GM23248 (cell line): ENCODE measurements at places on chromosomes 3 and 15.

DNA sequence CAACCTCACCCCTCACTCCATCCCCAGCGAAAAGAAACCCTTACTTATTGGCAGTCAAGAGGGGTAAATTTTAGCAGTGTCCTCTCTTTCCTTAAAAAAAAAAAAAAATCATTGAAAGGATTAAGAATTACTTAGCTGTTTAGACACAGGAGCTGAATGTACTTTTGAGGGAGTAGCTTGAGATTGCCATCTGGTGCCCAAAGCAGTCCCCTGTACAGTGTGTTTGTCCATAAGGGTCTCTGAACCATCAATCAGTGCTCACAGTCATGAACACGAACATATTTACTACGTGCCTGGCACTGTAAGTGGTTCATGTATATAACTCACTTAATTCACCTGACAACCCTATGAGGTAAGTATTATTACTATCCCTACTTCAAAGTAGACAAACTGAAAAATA lies 463.5 kb downstream of the RAP2B start:
- no peak for DNase-seq

GRCh38 chr3:148150141-148150540 lies 547.6 kb upstream of the AGTR1 start:
- no peak for DNase-seq

GRCh38 chr3:105444725-105445124 lies 78.0 kb downstream of the ALCAM start:
- peak; percentile 20 for DNase-seq

- peak; percentile 70 for DNase-seq
These were observed 27.2 kb upstream of the VPS33B start for GRCh38 chr15:91049378-91050127.

- peak; percentile 82 for DNase-seq
These were observed 180.0 kb upstream of the TGFBR2 start for GRCh38 chr3:30426293-30426993.

GRCh38 chr3:18111796-18112232 lies 313.3 kb downstream of the SATB1 start:
- peak; percentile 54 for DNase-seq

DNA sequence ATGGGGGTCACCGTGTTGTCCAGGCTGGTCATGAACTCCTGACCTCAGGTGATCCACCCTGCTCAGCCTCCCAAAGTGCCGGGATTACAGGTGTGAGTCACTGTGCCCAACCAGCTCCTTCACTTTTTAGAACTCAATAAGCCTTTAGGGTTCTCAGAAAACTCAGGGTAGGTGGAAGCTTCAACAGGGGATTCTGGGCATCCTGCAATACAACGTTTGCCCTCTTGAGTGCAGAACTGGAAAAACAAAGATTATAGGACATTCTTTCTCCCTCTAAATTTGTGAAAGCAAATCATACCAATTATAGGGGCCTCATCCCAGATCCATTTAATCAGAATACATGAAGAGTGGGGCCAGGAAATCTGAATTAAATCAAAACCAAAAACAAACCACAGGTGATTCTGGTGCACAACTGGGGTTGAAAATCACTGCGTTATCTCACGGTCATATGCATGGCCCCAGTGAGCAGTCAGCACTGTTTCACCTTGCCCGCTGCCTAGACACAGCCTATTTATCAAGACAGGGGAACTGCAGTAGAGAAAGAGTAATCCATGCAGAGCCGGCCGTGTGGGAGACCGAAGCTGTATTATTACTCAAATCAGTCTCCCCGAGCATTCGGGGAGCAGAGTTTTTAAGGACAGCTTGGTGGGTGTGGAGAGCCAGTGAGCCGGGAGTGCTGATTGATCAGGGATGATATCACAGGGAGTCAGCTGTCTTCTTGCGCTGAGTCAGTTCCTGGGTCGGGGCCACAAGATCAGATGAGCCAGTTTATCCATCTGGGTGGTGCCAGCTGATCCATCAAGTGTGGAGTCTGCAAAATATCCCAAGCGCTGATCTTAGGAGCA lies 58.4 kb downstream of the TMEM44 start:
- peak; percentile 82 for DNase-seq

- DNase-seq = peak; percentile 16
These were observed 149.9 kb downstream of the LRRK1 start for GRCh38 chr15:101068961-101069653.

DNA sequence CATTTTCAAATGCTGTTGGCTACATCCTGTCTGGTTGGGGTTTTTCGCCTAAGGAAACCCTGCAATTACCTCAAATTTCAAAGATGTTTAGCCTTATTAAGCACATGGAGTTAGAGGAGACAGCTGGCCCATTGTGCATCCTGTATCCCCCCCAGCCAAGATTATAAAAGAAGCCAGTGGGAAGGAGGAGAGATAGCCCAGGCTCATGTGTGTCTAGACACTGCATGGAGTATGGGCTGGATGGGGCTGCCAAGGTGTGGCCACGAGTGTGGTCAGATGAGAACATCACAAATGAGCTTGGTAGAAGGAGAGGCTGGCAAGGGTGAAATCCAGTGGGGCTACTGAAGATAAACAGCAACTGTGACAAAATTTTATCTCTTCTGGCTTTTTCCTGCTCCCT lies 270.0 kb upstream of the TBC1D5 start:
- DNase-seq = no peak

GRCh38 chr15:29670998-29671981 lies 151.0 kb downstream of the TJP1 start:
- peak; percentile 89 for DNase-seq

- no peak for DNase-seq
These were observed 35.6 kb upstream of the SEC13 start for GRCh38 chr3:10356461-10356981.

- no peak for DNase-seq
These were observed 30.8 kb downstream of the TPRG1 start for GRCh38 chr3:189202583-189202982.

GRCh38 chr3:194584866-194585265 lies 48.4 kb downstream of the TMEM44 start:
- peak; percentile 53 for DNase-seq

DNA sequence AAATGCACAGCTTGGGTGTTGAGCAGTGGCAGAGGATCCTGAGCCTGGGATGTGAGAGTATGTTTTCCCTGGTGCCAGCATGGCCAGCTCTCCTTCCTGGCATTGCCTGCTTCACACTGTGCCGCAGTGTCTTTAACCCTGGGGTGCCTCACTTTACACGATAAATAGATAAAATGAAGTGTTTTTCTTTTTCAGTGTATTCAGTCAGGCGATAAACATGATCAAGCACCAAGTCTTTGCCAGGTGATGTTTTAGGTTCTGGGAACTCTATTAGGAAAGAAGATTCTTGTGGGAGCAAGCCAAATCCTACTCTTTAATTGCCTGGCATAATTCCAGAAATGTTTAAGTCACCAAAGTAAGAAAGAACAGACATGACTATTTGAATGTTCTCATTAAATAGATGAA lies 14.0 kb downstream of the ABHD6 start:
- DNase-seq = peak; percentile 30

- no peak for DNase-seq
These were observed 24.4 kb downstream of the SLC12A1 start for GRCh38 chr15:48230498-48230897.

- no peak for DNase-seq
These were observed 5.8 kb upstream of the TGFBR2 start for GRCh38 chr3:30600572-30600971.

GRCh38 chr3:31203960-31204795 lies 309.7 kb upstream of the GADL1 start:
- no peak for DNase-seq

- no peak for DNase-seq
These were observed 217.3 kb downstream of the RORA start for GRCh38 chr15:61011576-61012336.

DNA sequence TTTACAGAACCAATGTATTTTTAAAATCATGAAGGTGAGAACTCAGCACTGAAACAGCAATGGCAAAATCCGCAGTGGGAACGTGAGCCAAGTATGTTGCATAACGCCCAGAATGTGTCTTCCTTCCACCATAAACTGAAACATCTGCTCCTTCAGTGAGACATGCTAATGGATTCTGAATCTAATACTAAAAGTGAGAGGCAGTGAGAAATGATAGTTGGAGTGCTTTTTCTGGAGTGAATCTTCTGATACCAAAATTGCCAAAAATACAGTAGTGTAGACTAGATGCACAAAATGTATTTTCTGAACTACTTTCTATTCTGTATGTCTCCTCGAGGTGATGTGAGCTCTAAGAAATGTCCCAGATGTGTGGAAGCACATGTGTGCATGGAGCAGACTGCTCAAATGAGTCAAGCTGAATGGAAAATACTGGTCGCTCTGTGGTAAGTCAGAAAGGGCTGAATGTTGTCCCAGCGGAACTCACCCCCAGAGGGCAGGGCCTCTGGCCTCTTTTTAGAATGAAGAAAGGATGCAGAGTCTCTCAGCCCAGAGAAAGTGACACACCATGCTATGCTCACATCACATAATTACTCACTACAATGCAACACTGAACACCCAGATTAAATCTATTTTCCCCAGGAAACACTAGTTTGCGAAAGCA lies 73.0 kb downstream of the ATP10A start:
- peak; percentile 98 for DNase-seq

DNA sequence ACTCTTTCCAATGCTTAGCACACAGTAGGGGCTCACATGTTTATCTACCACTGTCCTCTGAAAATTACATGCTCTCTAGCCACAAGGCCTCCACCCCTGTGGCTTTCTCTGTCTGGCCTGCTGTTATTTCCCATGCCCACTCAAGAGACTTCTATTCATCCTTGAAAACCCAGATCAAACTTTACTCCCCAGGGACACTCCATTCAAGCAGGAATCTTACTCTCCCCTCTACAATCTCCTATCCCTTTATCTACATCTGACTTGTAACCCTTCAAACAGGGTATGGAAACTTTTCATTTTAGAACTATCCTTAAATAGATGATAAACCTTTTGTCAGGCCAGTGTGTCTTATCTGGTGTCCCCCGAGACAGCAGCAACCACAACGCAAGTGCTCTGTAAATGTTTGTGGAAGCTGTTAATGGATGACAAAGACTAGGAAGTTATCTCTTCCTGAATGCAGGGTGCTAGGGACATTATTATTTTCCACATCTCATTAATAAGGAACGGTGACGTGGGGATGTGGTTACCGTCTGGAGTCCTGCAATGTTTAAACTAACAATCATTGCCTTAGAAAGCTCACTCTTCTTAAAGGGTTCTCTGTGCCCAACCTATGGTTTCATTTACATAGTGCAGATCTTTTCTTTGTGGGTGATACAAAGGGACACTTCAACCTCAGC lies 322.3 kb downstream of the ARRDC4 start:
- no peak for DNase-seq

GRCh38 chr3:111903067-111903511 lies 44.0 kb downstream of the PHLDB2 start:
- DNase-seq = peak; percentile 90

- DNase-seq = peak; percentile 68
These were observed 668 bp downstream of the MFGE8 start for GRCh38 chr15:88912500-88912921.

DNA sequence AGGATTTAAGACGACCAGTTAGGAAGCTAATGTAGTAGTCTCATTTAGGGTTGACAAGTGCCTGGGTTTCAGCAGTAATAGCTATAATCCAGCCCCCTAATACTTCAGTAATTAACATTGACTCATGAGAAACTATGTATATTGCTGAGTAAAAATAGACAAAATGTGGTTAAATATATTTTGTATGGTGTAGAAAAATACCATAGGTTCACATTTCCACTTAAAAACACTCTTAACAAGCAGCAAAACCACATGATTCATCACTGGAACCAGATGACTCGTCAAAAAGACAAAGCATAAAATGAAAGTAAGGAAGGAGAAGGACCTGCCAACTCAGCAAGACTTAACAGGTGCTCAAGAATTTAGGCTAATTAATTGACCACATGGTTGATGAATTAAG lies 288.9 kb downstream of the EFHB start:
- no peak for DNase-seq

GRCh38 chr3:140384876-140385275 lies 293.0 kb upstream of the TRIM42 start:
- no peak for DNase-seq

- DNase-seq = no peak
These were observed 94.4 kb upstream of the FAM174B start for GRCh38 chr15:92749946-92750345.

GRCh38 chr3:104526901-104527401 lies 839.8 kb upstream of the ALCAM start:
- no peak for DNase-seq
